A549 treated with CpdA at 1 μM for 4 hours (cell line): ENCODE measurements at places on chromosomes 5 and 9. TPM values are rescaled to one million over a fixed set of nuclear protein-coding genes. Genes with fewer than 3 reads are reported as not detected.

Gene CCNO
- 5.4 to 10.2 TPM (median 8.9 TPM) in 5 replicates for total RNA-seq

Gene NEUROG1
- total RNA-seq, result not detected in 5 replicates

Gene POU5F2
- 0.01 to 0.02 TPM in 2 of 5 replicates, not detected in the others for total RNA-seq

Gene TLX3
- total RNA-seq, result not detected in 5 replicates

Gene SYNPO
- total RNA-seq, result 25.3 to 32.6 TPM (median 29.7 TPM) in 5 replicates

Gene GHR
- total RNA-seq, result 0.01 to 0.05 TPM in 2 of 5 replicates, not detected in the others

Gene NADK2
- total RNA-seq, result 9.2 to 15.6 TPM (median 12.2 TPM) in 5 replicates

Gene REEP2
- 5.9 to 7.4 TPM (median 6.7 TPM) in 5 replicates for total RNA-seq
